ENCODE measurements at places on chromosomes 1 and 21. TPM values are rescaled to one million over a fixed set of nuclear protein-coding genes. Genes with fewer than 3 reads are reported as not detected.

PCP4 gene
- polyA plus RNA-seq, result 2.0 TPM

OMA1 gene
- 6.8 TPM for polyA plus RNA-seq

LDLRAD1 gene
- not detected for polyA plus RNA-seq

E2F2 gene
- 0.22 TPM for polyA plus RNA-seq

HPCAL4 gene
- polyA plus RNA-seq, result 0.04 TPM

TEX38 gene
- not detected for polyA plus RNA-seq

RER1 gene
- polyA plus RNA-seq, result 89.2 TPM

RAVER2 gene
- 2.8 TPM for polyA plus RNA-seq

HCRTR1 gene
- polyA plus RNA-seq, result 0.08 TPM

TACSTD2 gene
- polyA plus RNA-seq, result 3.2 TPM

SLC44A5 gene
- polyA plus RNA-seq, result not detected

ITGB2 gene
- polyA plus RNA-seq, result 32.5 TPM

SEMA4A gene
- polyA plus RNA-seq, result 2.1 TPM

CELA3A gene
- polyA plus RNA-seq, result 36,211 TPM

ARHGAP29 gene
- polyA plus RNA-seq, result 19.2 TPM

IRF6 gene
- polyA plus RNA-seq, result 10.4 TPM

TIE1 gene
- polyA plus RNA-seq, result 10.2 TPM

LENEP gene
- polyA plus RNA-seq, result not detected

DNALI1 gene
- 10.6 TPM for polyA plus RNA-seq

DTL gene
- polyA plus RNA-seq, result 0.90 TPM

CKS1B gene
- polyA plus RNA-seq, result 76.3 TPM

SNIP1 gene
- 5.0 TPM for polyA plus RNA-seq

SRGAP2 gene
- 25.4 TPM for polyA plus RNA-seq

PTPN7 gene
- 1.1 TPM for polyA plus RNA-seq

PTAFR gene
- 3.0 TPM for polyA plus RNA-seq

CRYBG2 gene
- polyA plus RNA-seq, result 0.18 TPM

CENPF gene
- polyA plus RNA-seq, result 0.67 TPM

ASAP3 gene
- polyA plus RNA-seq, result 11.9 TPM

GCSAML gene
- 0.19 TPM for polyA plus RNA-seq

SPATA46 gene
- polyA plus RNA-seq, result not detected
